ENCODE measurements at places on chromosomes 2 and 18.

- peak; percentile 99 for DNase-seq
These were observed 40.9 kb downstream of the RNF144A start for GRCh38 chr2:6957910-6958615.

GRCh38 chr18:38663682-38664081 is 1098.1 kb upstream of the CELF4 start:
- no peak for DNase-seq

- DNase-seq: no peak
These were observed 173.6 kb downstream of the ADCYAP1 start for GRCh38 chr18:1078301-1078700.

- no peak for DNase-seq
These were observed 126.8 kb downstream of the AQP4 start for GRCh38 chr18:26738706-26739105.

GRCh38 chr2:43461453-43462073 is 134.3 kb downstream of the THADA start:
- no peak for DNase-seq

GRCh38 chr2:200172944-200173581 is 133.4 kb upstream of the SPATS2L start:
- no peak for DNase-seq

- no peak for DNase-seq
These were observed 12.0 kb downstream of the CDH2 start for GRCh38 chr18:28164771-28165483.

- DNase-seq: no peak
These were observed 62.7 kb upstream of the MAPRE2 start for GRCh38 chr18:34978533-34978893.

- no peak for DNase-seq
These were observed 76.2 kb downstream of the FMNL2 start for GRCh38 chr2:152411154-152411553.

DNA sequence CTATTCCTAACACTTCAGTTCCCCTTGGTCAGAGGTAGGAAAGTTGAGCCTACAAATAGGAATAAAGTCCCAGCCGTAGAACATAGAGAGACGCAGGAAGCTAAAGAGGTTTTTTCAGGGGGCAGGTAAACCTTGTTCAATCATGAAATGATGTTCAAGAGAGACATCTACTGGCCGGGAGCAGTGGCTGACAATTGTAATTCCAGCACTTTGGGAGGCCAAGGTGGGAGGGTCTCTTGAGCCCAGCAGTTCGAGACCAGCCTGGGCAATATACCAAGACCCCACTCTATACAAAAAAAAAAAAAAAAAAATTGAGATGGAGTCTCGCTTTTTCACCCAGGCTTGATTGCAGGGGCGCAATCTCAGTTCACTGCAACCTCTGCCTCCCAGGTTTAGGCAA is 66.7 kb upstream of the DNAJC10 start:
- peak; percentile 53 for DNase-seq

DNA sequence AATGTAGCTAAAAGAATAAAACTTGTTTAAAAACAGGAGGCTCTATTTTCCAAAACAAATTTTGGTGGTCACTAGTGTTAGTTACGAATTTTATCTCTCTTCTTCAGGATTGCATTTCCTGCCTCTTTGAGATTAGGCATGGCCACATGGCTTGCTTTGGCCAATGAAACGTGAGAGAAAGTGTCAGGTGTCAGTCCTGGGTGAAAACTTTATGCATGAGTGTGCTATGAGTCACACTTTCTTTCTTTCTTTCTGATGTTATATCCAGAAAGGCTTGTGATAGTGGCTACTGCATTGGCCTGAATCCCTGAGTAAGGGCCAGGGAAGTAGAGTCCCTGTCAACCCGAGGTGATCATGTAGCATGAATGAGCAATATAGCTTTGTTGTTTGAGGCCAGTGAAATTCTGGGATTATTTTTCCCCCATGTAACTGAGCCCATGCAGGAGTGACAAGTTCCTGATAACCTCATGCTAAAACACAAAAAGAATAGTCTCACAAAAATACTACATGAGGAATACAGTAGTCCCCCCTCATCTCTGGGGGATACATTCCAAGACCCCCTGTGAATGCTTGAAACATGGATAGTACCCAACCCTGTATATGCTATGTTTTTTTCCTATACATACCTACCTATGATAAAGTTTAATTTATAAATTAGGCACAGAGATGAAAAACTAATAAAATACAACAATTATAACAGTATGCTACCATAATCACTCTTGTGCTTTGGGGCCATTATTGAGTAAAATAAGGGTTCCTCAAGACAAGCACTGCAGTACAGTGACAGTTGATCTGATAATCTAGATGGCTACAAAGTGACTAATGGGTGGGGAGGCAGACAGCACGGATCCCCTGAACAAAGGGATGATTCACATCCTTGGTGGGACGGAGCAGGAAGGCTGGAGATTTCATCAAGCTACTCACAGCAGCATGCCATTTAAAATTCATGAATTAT is 109.5 kb downstream of the CDC42EP3 start:
- DNase-seq: no peak

- no peak for DNase-seq
These were observed 462.3 kb downstream of the MEIS1 start for GRCh38 chr2:66897181-66897580.

Data from WERI-Rb-1 (cell line).